Colonic mucosa (tissue), 4 donors: ENCODE measurements at places on chromosomes 7 and 10.
A peak's percentile ranks its signal among the peaks of the same experiment; 100 is the strongest.

DNA sequence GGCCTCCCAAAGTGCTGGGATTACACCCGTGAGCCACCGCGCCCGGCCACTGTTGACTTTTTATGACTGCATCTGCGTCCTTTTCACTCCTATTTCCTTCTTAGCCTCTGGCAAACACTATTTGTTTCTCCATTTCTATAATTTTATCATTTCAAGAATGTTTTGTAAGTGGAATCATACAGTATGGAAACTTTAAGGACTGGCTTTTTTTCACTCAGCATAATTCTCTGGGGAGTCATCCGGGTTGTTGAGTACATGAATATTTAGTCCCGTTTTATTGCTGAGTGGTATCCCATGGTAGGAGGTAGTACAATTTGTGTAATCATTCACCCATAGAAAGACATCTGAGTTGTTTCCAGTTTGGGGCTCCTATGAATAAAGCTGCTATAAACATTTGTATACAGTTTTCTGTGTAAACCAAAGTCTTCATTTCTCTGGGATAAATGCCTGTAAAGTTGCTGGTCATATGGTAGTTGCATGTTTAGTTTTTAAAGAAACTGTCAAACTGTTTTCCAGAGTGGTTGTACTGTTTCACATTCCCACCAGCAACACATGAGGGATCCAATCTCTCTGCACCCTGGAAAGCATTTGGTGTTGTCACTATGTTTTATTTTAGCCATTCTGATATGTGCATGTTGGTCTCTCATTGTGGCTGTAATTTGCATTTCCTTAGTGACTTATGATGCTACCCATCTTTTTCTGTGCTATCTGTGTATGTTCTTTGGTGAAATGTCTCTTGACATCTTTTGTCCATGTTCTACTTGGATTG, 139.6 kb upstream of the EEPD1 start:
- no peak for DNase-seq

DNA sequence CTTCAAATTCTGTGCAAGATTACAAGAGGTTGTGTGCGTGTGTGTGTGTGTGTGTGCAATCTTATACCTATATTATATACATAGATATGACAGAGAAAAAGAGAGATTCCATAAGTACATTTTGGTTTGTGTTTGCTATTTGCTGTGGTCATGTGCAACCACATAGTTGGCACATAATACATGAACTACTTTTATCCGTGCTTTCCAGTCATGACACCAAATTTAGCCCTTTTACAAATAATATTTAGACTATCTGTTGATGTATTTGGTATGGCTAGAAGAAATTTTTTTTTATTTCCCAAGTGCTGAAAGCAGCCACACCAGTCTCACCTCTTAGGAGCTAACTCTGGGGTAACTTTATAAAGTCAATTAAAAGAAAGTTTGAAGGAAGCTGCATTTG, 63.5 kb upstream of the EGFR start:
- no peak for DNase-seq

DNA sequence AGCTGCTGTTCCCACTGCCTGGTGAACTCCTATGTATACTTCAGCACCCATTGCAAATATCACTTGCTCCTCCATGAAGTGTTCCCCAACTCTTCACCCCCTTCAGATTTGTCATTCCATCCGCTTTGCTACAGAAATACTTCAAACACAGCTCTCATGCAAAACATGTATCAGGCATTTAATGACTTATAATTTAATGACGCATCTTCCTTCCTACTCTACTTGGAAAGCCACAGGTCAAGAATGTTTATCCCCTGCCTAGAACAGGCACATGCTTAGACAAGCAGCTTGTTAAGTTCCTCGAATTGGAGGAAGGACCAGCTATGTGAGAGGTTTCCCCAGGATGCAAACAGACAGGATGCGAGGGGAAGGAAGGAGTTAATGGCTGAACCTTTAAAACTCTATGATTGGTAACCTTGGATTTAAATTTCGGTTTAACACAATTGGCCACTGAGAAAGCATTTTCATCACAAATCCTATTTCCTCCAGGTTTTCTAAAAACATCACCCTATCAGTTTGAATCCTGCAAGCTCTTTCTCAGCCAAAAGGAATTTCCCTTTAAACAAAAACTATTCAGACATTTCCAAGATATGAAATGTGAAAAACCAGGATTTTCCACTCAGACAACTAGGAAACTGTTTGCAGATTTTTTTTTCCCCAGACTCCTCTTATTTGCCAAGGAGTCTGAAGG, 11.5 kb downstream of the CREB3L2 start:
- no peak for DNase-seq

DNA sequence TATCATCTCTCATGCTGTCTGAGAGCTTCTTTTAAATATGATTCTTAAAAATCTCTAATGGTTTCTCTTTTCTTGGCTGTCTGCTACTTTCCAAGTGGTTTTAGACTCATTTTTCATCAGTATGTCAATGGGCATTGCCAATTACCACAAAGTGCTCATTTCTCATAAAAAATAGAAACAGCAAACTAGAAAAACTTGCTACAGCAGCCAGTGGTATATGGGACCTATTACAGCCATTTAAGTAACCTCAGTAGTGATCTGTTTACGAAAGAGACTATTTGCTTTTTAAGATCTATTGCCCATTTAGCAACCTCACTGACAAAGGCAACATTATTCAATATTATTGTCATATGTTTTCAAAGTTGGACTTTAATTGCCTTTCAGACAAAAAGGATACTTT, 207.1 kb upstream of the RHOBTB1 start:
- no peak for DNase-seq

- DNase-seq = peak; percentile 75
Observed at GRCh38 chr7:106493041-106493731, 167.8 kb downstream of the CCDC71L start.

- no peak for DNase-seq
Observed at GRCh38 chr10:85599081-85599480, 767.5 kb downstream of the GRID1 start.

DNA sequence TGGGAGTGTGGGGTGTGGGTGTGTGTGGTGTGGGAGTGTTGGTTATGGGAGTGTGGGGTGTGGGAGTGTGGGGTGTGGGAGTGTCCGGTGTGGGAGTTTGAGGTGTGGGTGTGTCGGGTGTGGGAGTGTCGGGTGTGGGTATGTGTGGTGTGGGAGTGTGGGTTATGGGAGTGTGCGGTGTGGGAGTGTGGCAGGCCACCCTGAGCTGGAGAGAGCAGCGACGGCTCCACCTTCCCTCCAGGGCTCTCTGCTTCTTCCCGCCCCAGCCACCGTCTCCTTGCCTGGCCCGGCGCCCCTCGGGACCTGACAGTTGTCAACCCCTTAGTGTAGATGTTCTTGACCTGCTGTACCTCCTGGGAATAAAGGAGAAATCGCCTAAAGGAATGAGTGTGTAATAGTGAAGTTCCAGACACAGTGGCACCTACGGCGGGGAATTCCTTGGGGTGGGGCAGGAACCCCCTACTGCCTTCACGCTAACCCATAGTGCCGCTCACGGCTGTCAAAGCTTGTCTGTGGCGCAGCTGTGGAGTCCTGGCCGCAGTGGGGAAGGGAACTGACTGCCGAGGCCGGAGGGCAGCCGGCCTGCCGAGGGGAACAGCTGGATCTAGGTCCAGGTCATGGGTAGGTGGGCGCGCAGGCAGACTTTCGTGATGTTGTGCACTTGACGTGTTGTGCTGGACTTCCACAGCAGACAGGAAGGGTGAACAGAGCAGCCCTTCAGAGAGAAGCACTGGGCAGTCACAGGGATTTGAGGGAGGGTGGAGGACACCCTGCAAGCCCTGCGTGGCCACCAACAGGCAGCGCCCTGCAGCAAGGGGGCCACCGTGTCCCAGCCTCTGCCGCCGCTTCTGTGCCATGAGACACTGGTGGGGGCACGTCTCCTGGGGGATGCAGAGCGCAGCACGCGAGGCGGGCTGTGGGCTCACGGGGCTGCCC, 49.0 kb upstream of the EN2 start:
- no peak for DNase-seq

DNA sequence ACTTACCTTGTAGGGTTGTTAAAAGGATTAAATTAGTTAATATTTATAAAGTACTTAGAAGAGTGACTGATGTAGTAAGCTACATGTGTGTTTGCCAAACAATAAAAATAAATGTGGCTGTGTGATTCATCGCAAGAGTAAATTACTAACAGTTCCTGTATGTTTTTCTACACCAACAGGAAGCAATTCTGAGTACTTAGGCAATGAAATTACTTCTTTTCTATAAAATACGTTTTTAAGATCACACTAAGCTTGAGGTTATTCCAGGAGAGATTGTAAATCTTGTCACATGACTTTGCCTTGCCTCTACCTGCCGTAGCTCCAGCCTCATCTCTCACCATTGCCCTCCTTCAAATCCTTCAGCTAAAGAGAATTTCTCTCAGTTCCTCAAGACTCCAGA, 18.1 kb upstream of the GSTK1 start:
- DNase-seq = no peak

DNA sequence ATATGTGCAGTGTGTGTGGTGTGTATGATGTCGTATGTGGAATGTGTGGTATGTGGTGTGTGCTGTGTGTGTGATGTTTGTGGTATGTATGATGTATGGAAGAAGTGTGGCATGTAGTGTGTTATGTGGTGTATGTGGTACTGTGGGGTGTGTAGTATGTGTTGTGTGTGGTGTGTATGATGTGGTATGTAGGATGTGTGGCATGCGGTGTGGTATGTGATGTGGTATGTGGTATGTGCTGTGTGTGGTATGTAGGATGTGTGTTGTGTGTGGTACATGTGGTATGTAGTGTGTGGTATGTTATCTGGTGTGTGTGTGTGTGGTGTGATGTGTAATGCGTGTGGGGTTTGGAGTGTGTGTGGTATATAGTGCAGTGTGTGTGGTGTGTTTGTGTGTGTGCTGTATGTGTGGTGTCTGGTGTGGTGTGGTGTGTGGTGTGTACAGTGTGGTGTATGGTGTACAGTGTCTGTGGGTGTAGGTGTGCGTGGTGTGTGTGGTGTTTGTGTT, 129.6 kb downstream of the ATP6V0E2 start:
- no peak for DNase-seq

DNA sequence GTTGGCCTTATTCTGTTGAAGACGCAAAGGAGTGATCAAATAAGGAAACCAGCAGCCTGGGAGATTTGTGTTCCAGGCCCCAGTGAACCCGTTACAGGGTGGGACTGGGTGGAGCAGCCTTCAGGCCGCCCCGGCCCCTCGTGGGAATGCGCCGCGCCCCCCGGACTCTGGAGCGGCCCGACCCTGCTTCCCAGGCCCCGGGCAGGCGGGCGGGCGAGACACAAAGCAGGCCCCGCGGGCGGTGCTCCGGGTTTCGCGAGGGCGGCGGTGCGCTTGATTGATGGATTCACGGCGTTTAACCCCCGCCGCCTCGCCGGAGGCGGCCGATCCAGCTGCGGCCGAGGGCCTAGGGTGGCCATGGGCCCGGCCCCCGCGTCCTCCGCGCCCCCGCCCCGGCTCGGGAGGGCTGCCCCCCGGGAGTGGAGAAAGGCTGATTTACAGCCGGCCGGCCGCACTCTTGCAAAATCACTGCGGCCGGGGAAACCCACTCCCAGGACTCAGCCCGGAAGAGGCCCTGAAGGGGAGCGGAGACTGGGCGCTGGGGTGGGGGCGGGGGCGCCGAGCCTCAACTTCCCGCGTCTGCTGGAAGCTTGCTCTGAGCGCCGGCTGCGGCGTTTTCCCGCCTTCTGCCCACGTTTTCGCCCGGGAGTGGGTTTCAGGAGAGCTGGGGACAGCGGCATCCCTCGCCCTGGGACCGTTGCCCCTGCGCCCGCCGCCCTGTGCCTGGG, 299.6 kb upstream of the NFE2L3 start:
- DNase-seq = peak; percentile 75

DNA sequence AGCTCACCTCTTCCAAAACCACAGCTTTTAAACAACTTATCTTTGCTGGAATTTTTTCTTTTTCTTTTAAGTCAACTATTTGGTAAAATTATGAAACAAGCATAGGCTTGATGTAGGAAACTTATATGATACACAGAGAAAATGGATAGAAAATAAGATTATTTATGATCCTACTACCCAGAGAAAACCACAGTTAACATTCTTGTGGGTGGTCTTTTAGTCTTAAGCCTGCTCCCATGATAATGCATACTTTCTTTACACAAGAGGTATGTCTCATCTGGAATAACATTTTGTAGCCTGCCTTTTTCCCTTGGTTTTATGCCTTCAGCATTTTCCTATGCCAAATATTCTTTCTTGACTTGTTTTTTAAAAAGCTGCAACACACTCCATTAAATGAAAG, 21.4 kb downstream of the PLPP4 start:
- no peak for DNase-seq

GRCh38 chr10:84198206-84198915, 4.0 kb downstream of the CDHR1 start:
- DNase-seq = peak; percentile 81
